Activated naive CD8-positive, alpha-beta T cell treated with anti-CD3 and anti-CD28 coated beads for 36 hours (primary cell): ENCODE measurements at places on chromosomes 4 and X.
A peak's percentile ranks its signal among the peaks of the same experiment; 100 is the strongest.

DNA sequence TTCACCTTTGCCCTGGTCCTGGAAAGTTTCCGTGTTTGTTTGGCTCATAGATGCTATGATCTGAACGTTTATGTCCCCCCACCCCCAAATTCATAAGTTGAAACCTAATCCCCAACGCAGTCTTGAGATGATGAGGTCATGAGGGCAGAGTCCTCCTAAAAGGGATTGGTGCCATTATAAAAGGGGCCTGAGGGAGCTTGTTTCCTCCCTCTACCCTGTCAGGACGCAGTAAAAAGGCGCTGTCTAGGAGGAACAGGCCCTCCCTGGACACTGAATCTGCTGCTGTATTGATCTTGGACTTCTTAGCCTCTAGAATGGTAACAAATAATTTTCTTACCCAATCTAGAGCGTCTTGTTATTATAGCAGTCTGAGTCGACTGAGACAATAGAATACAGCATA lies 2190.6 kb upstream of the TENM3 start:
- peaks cover 47% of the 10 kb centered on the region for H3K27me3 ChIP-seq
- no peak for DNase-seq
- peaks cover 5% of the 10 kb centered on the region for H3K4me1 ChIP-seq
- H3K36me3 ChIP-seq = no peaks in the 10 kb centered on the region

GRCh38 chr4:68732653-68733466 lies 62.4 kb upstream of the UGT2B15 start:
- no peak overlapping the region for H3K4me3 ChIP-seq
- H3K27ac ChIP-seq = no peak overlapping the region
- peaks cover 3% of the 10 kb centered on the region for H3K27me3 ChIP-seq

- no peak for DNase-seq
- no peak overlapping the region for H3K27ac ChIP-seq
- H3K4me3 ChIP-seq = no peak overlapping the region
- no peaks in the 10 kb centered on the region for H3K27me3 ChIP-seq
- no peaks in the 10 kb centered on the region for H3K4me1 ChIP-seq
- no peaks in the 10 kb centered on the region for H3K36me3 ChIP-seq
Observed at GRCh38 chrX:121570072-121570841, 522.8 kb downstream of the GLUD2 start.

DNA sequence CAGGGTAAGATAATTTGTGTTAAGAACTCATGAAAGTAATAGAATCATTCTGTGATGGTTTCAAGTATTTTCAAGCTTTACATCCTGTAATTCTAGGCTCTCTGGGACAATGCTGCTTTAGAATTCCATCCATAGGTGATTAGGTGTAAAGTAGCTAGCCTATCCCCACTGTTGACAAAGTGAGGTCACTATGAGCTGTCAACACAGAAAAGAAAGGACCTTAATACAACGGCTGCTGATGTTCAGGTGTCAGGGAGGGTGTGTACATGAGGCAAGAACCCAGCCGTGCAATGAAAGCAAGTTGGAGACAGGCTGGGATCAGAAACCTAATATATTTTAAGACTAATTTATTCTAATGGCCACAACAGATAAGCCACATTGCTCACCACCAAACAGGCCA lies 36.8 kb upstream of the SH3RF1 start:
- H3K4me3 ChIP-seq = no peak overlapping the region
- H3K27me3 ChIP-seq = no peaks in the 10 kb centered on the region
- H3K27ac ChIP-seq = no peak overlapping the region
- DNase-seq = no peak

DNA sequence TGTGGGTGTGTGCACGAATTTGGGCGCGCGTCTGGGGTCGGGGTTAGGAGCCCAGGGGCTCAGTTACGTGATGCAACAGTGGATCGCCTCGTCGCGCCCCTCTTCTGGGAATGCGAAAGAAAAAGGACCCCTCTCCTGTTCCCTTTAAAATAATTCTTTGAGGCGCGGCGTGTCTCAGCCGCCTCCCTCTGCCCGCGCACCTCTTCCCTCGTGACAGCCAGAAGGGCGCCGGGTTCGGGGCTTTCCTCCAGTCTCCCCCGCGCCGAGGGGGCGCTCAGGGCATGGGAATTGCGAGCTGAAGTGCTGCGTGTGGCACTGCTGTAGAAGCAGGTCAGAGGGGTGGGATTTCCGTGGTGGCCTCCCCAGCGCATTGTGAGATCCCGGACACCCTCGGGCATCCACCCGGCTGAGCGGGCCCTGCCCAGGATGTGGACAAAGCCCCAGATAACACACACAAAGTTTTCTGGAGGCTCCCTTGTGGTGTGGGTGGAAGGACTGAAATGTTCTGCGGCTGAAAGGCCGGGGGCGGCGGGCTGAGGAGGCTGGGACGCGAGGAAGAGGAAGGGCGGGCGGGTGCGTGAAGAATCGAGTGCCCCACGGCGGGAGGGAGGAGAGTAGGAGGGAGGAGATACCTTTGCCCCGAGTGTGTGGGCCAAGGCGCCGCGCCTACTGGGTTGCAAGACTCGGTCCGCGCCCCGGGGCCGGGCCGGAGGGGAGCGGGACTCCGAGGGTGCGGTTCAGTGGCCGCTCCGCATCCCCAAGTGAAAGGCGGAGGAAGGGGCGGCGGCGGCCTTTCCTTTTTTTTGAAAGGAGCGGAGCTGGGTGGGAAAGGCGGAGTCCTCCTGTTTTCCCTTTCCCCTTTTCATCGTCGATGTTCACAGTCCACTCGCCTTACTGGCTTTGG lies 752 bp downstream of the SEPTIN11 start:
- peaks cover 30% of the 10 kb centered on the region for H3K36me3 ChIP-seq
- peaks cover 34% of the 10 kb centered on the region for H3K4me1 ChIP-seq
- peak overlapping the region; percentile 86 for H3K4me3 ChIP-seq
- H3K27ac ChIP-seq = peak overlapping the region; percentile 82
- no peaks in the 10 kb centered on the region for H3K27me3 ChIP-seq

GRCh38 chr4:152029631-152030030 lies 268.8 kb upstream of the GATB start:
- H3K4me3 ChIP-seq = no peak overlapping the region
- H3K4me1 ChIP-seq = no peaks in the 10 kb centered on the region
- H3K27ac ChIP-seq = no peak overlapping the region
- no peaks in the 10 kb centered on the region for H3K36me3 ChIP-seq
- no peaks in the 10 kb centered on the region for H3K27me3 ChIP-seq
- no peak for DNase-seq

- DNase-seq = no peak
- H3K4me3 ChIP-seq = no peak overlapping the region
- H3K27ac ChIP-seq = no peak overlapping the region
- H3K4me1 ChIP-seq = peaks cover 9% of the 10 kb centered on the region
- no peaks in the 10 kb centered on the region for H3K36me3 ChIP-seq
- no peaks in the 10 kb centered on the region for H3K27me3 ChIP-seq
Observed at GRCh38 chrX:150032742-150033141, 94.5 kb upstream of the EOLA2 start.

DNA sequence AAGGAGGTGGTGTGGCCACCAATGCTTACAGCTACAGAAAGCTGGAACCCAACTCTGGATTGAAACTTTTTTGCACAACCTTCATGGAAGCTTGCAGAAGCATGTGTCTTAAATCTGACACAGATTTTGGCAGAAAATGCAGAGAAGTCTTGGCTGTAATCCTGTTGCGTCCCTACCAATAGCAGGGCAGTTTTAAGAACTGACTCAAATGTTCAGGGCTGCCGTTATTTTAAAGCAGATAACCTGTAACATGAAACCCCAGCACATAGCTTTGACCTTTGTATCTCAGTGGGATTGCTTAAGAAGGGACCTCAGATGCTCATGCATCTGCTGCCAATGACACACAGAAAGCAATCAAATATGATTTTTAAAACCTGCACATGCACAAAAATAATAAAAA lies at the start of gene VEGFD:
Gene VEGFD, minus strand, starts transcription at position 110 of the 400 bp plus-strand sequence. CDS start 467 bp downstream, outside the sequence.
- H3K4me1 ChIP-seq = no peaks in the 10 kb centered on the region
- H3K4me3 ChIP-seq = no peak within 1 kb of the TSS
- H3K27ac ChIP-seq = no peak within 1 kb of the TSS
- no peak for DNase-seq

DNA sequence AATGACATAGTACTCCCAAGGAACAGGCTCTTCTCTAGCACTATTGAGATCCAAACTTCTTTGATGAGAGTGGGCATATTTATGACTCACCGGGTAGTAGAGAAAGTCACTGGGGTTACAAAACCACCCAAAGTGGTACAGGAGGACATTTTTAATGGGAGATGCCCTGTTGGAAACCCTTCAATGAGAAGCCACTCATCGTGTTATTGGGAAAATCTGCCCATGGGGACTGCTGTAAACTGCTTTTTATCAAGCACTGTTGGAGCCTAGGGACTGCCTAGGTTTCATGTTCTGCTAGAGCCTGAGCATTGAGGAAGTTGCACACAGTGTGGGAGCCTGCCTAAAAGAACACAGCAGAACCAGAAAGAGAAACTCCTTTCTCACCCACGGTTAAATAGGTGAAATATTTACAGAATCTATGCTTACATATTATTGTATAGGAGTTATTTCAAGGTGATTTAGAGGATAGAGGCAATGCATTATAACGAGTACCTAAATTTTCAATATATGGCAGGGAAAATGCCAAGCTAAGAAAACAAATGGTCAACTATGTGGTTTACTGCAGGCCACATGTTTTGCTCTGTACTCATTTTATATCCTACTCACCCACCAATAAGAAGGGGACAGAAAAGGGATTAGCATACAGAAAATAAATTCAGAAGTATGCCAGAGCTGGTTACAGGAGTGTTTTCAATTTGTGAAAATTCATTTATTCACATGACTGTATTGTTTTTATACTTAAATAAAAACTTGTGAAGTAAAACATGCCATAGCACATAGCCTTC lies 559.1 kb downstream of the FSTL5 start:
- H3K27me3 ChIP-seq = no peaks in the 10 kb centered on the region
- H3K4me3 ChIP-seq = no peak overlapping the region
- no peak for DNase-seq
- no peak overlapping the region for H3K27ac ChIP-seq
- H3K36me3 ChIP-seq = no peaks in the 10 kb centered on the region

GRCh38 chr4:105969575-105969974 lies 74.3 kb downstream of the NPNT start:
- H3K27ac ChIP-seq = no peak overlapping the region
- peaks cover 7% of the 10 kb centered on the region for H3K27me3 ChIP-seq
- H3K4me1 ChIP-seq = no peaks in the 10 kb centered on the region
- H3K4me3 ChIP-seq = no peak overlapping the region
- no peak for DNase-seq
- no peaks in the 10 kb centered on the region for H3K36me3 ChIP-seq

GRCh38 chrX:12174358-12174757 lies 36.1 kb downstream of the FRMPD4 start:
- peaks cover 3% of the 10 kb centered on the region for H3K27me3 ChIP-seq
- H3K36me3 ChIP-seq = no peaks in the 10 kb centered on the region
- H3K4me1 ChIP-seq = no peaks in the 10 kb centered on the region
- no peak overlapping the region for H3K27ac ChIP-seq
- H3K4me3 ChIP-seq = no peak overlapping the region

DNA sequence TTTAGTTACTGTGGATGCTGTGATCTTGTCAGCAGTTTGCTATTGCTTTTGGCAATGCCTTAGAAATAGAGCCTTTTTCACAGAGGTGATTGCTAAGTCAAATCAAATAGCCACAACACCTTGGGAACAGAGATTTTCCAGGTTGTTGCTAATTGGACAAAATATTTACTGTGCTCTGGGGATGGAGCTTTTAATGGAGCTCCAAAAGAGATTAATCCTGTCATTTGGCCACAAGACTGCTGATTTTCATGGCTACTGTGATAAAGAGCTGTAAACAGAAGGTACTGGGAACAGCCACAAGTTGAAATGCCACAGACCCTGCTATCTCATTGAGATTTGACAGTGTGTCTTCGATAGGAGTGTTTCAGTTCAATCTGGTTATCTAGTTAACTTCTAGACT lies 1715.2 kb upstream of the ADGRL3 start:
- H3K36me3 ChIP-seq = no peaks in the 10 kb centered on the region
- no peak overlapping the region for H3K4me3 ChIP-seq
- H3K27ac ChIP-seq = no peak overlapping the region
- DNase-seq = no peak

DNA sequence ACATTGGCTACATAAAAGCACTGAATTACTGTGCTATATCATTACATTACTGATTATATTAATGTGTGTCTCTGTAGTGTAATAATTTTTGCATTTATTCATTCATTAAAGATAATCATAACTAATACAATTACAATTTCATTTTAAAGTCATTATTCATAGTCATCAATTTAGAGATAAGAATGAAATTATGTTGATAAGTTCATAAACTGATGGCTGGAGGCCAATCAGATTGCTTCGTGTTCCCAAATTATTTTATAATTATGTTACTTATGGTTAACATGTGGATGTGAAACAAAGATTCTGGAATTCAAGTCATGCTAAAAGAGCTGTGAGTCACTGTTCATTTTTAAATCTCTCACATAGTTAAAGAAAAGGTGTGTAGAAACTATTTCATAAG lies 223.4 kb upstream of the HAND2 start:
- no peak overlapping the region for H3K27ac ChIP-seq
- H3K36me3 ChIP-seq = no peaks in the 10 kb centered on the region
- H3K4me3 ChIP-seq = no peak overlapping the region
- no peaks in the 10 kb centered on the region for H3K4me1 ChIP-seq
- DNase-seq = no peak

DNA sequence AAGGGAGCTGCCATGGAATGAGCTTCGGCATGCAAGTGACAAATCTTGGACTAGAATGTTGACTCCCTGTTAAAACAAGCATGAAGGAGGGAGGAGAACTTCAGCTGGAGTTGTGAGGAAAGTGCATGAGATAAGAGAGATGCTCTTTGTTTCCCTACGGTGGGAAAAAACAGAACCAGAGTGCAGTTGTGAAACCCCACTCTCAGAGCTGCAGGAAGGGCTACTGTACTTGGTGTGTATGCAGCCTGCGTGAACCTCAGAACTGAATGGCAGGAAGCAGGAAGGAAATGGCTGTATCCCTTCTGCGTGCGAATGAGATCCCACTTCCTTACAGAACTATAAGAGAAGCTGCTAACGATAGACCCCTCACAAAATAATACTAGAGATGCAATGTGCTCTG lies 57.2 kb downstream of the EGF start:
- peaks cover 10% of the 10 kb centered on the region for H3K27me3 ChIP-seq
- DNase-seq = no peak
- H3K4me1 ChIP-seq = peaks cover 9% of the 10 kb centered on the region
- H3K27ac ChIP-seq = no peak overlapping the region

- H3K36me3 ChIP-seq = no peaks in the 10 kb centered on the region
- peaks cover 9% of the 10 kb centered on the region for H3K27me3 ChIP-seq
- H3K4me1 ChIP-seq = no peaks in the 10 kb centered on the region
- no peak overlapping the region for H3K4me3 ChIP-seq
- DNase-seq = no peak
Observed at GRCh38 chrX:149114001-149114400, 391.1 kb downstream of the IDS start.

GRCh38 chrX:55716937-55717336 lies 612 bp upstream of the RRAGB start:
- H3K27me3 ChIP-seq = no peaks in the 10 kb centered on the region
- DNase-seq = no peak
- H3K27ac ChIP-seq = peak overlapping the region; percentile 77
- H3K4me3 ChIP-seq = peak overlapping the region; percentile 85

DNA sequence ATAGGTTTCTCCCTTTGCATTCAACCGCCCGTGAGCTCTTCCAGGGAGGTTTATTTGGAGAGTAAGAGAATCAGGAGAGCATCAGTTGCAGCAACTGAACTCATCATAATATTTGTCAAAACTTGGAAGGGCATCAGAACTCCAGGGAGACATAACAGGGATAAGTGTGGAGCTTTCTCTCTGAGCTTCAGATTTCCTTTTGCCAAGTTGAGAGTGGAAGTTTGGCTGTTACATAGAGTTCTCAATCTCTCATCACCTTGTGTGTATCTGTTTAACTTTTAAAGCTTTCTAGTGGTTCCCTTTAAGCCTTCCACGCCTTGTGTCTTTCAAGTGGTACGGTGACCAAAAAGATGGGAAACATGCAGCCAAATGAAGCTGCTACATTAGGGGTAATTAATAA lies 18.8 kb downstream of the BMP3 start:
- no peak overlapping the region for H3K4me3 ChIP-seq
- H3K27me3 ChIP-seq = peaks cover 3% of the 10 kb centered on the region
- no peak for DNase-seq
- no peaks in the 10 kb centered on the region for H3K36me3 ChIP-seq
- no peak overlapping the region for H3K27ac ChIP-seq
- peaks cover 2% of the 10 kb centered on the region for H3K4me1 ChIP-seq
